Amygdala (tissue), 56 donors: ENCODE measurements at places on chromosomes 3 and 15.

DNA sequence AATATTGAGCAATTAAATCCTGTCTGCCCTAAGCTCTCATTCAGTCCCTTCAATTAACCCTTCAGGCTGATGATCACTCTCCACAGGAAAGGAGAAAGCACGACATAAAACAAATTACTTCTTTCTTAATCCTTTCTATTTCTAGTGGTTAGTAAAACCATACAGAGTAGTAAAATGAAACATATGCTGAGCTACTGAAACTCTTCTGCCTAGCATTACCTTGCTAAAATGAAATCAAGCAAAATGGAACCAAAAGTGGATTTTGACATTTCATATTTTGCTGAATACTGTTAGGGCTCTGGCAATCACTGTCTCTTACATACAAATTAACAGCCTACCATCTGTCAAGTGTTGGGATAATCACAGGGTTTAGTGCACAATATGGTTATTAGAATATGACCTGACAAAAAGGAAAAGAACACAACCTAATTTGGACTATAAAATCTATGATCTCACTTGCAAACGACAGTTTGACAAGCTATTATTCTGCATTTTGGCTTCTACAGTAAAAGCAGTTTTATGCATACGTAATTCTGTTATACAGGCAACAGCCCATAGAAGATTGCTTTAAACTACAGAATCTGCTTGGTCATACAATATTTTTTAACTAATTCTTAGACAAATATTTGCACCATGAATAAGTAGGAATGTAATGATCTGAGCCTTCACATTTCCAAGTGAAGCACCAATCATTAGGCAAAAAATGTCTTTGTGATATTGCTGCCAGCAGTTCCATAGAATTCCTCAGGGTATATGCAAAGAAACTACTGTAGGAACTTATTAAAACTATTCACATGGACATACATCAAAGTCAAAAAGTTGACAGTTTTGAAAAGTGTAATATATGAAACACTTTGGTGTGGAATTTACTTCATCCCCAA is 105.0 kb downstream of the FHIT start:
- no peak for DNase-seq

- DNase-seq: no peak
These were observed 965 bp downstream of the FLNB start for GRCh38 chr3:58009026-58009748.

- no peak for DNase-seq
These were observed 23.1 kb downstream of the C3orf52 start for GRCh38 chr3:112109322-112109721.

- DNase-seq: no peak
These were observed 186.8 kb downstream of the SLCO3A1 start for GRCh38 chr15:92040350-92040749.

GRCh38 chr3:121998030-121998580 is 23.9 kb downstream of the ILDR1 start:
- no peak for DNase-seq

GRCh38 chr15:69792823-69793222 is 304.9 kb downstream of the TLE3 start:
- DNase-seq: no peak

DNA sequence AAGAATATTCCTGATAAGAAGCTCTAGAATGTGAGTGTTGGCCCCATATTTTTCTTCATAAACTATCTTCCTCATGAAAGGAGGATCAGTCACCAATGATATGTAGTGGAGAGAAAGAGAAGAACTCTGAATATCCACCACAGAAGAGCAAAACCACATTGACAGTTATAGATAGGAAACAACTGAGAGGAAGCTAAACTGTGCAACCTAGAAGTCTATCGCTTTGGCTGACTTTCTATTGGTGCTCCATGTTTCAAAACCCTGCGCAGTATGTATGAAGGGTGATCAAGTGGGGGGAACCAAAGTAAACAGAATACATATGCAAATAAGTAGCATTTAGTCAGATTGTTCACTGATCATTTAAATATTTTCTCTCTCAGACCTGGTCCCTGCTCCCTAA is 41.0 kb upstream of the ZNF280D start:
- no peak for DNase-seq

- DNase-seq: no peak
These were observed 307.1 kb upstream of the SEMA6D start for GRCh38 chr15:47410247-47410646.

DNA sequence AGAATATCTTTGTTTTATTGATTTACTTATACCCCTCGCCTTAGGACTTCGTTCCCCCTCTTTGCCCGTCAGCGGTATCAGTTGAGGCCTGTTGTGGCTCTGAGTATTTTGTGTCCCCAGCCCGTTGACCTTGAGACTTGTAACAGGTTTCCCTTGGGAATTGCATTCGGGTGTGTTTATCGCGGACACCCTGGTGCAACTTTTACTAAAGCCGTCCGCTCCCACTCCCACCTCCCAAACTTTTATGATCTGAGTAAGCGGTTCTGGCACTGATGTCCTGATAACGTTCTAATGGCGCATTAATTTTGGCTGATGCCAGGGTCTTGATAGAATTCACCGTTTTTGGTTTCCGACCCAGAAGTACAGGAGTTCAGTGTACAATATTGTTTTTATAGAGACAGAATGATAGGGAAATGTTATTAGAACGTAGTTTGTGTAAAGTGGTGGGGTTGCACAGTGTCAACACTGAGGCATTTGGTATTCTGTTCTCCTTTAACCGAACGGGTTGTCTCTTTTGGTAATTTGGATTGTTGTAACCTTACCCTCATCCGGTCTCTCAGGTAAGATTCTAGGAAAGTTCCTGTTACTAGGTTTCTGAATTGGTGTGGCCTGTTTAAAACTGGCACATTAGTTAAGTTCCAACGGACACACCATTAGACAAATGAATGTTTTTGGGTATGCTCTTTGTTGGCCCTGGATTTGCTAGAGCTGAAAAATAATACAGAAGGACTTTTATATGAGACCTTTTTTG is 47.8 kb downstream of the OIP5 start:
- DNase-seq: no peak

DNA sequence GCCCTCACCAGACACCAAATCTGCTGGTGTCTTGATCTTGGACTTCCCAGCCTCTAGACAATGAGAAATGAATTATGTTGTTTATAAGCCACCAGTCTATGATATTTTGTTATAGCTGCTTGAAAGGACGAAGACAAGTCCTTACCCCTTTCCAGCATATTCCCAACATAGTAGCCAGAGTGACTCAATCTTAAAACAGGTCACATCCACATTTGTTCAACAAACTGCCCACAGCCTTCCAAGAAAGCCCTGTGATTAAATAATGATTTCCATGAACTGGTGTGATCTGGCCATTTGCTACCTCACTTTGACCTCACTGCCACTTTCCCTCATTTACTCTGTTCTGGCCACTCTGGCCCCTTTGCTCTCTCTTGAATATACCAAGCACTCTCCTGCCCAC is 193.7 kb upstream of the CFAP20DC start:
- DNase-seq: no peak

GRCh38 chr15:27928386-27928785 is 170.7 kb downstream of the OCA2 start:
- no peak for DNase-seq

GRCh38 chr3:10093678-10094077 is 14.4 kb downstream of the FANCD2OS start:
- no peak for DNase-seq

DNA sequence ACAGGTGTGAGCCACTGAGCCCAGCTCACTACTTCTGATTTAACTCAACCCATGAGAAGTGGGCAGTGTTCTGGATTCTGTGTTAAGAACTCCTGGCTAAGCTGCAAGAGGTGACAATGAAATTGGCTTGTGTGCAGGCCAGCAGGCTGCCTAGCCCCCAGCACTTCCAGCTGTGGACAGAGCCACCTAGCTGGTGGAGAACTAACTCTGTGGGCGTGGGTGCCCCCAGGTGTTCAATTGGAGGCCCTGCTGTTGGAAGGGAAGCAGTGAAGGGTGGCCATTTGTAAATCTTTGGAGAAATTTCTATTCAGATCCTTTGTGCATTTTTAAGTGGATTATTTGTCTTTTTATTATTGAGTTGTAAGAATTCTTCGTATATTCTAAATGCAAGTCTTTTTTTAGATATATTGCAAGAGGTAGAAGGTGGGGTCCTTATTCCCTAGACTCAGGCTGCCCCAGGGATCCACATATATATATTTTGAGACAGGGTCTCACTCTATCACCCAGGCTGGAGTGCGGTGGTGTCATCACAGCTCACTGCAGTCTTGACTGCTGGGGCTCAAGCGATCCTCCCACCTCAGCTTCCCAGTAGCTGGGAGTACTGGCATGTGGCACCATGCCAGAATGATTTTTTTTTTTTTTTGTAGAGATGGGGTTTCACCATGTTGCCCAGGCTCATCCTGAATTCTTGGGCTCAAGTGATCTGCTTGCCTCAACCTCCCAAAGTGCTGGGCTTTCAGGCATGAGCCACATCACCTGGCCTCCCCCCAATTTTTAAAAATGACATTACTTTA is 7.2 kb upstream of the SCAMP5 start:
- no peak for DNase-seq

DNA sequence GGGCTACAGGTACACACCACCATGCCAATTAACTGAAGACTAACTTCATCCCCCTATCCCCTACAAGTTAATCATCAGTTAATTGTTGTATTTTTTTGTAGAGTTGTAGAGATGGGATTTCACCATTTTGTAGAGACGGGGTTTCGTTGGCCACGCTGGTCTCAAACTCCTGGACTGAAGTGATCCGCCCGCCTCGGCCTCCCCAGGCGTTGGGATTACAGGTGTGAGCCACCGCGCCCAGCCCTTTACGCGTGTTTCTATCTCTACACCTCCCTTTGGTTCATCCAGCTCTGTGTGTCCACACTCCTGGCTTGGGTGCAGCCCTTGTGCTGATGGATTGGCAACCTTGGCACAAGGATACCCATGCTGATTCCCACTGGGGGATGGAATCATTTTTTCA is 258.8 kb downstream of the FAM43A start:
- no peak for DNase-seq

- DNase-seq: no peak
These were observed 11.6 kb upstream of the CSPG5 start for GRCh38 chr3:47590216-47590615.

- DNase-seq: no peak
These were observed 35.8 kb downstream of the HERC1 start for GRCh38 chr15:63797901-63798300.

- DNase-seq: no peak
These were observed 621 bp downstream of the RGMA start for GRCh38 chr15:93088200-93088980.

DNA sequence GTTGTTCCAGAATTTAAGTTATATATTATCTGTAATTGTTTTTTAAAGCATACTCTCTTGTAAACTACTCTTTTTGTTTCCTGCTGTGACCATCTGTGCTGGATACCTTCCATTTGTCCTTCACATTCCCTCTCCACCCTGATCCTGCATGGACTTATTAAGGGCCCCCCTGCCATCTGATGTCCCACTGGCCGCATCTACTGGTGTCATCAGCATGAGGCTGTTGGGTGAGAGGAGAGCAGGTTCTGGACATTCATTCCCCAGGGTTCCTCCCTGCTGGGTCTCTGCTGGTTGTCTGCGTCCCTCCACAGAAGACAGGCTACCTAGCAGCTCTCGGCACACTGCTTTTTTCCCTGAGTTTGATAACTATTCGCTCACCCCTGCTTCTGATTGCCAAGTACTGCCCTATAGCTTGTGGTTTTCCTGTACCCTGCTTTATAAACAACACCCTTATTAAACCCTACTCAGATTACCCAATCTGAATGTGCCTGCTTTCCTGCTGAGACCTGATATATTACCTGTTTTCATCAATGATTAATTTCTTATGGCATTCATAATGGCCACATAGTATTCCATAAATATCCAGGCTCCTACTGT is 7.7 kb downstream of the CMTM8 start:
- DNase-seq: no peak

DNA sequence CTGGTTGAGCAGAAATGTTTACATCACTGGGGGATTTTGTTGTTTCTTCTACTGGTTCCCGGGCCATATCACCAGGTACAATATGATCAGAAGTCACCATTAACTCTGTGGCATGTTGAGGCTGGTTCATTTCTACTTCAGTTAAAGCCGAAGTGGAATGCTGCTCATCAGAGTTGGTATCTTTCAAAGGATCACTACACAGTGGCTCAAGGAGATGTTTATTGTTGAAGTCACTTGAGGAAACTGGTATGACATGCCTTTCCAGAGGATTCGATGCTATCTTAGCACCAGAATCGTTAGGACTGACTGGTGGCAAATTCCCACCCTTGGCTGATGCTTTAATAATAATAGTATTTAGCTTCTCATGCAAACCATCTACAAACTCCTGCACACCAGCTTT is 49.9 kb downstream of the TASOR start:
- DNase-seq: no peak

- DNase-seq: no peak
These were observed 30.8 kb downstream of the P2RY1 start for GRCh38 chr3:152865668-152866245.

GRCh38 chr3:137110392-137110996 is 152.7 kb downstream of the IL20RB start:
- DNase-seq: no peak

GRCh38 chr3:49807431-49808114 is 4.5 kb downstream of the INKA1 start:
- DNase-seq: no peak

- DNase-seq: no peak
These were observed 22.0 kb downstream of the SLC7A14 start for GRCh38 chr3:170563712-170564423.

DNA sequence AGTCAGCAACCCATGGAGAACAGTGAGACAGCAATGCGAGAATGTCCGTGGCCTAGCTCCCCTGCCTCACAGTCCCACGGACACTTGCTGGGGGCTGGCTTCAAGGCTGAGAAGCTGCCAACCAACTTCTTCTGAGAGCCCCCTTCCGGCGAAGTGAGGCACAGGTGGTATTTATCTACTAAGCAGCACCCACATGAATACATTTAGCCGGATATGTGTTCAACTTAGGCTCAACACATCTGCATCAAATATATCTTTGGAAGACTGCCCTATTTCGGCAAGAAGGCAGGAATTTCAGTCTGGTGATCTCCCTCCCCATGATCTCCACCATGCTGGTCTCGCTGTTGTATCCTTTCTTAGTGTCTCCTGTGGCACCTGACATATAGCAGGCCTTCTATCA is 340.9 kb upstream of the NR2E3 start:
- DNase-seq: no peak

- DNase-seq: no peak
These were observed 164.6 kb upstream of the ICE2 start for GRCh38 chr15:60643555-60643954.

DNA sequence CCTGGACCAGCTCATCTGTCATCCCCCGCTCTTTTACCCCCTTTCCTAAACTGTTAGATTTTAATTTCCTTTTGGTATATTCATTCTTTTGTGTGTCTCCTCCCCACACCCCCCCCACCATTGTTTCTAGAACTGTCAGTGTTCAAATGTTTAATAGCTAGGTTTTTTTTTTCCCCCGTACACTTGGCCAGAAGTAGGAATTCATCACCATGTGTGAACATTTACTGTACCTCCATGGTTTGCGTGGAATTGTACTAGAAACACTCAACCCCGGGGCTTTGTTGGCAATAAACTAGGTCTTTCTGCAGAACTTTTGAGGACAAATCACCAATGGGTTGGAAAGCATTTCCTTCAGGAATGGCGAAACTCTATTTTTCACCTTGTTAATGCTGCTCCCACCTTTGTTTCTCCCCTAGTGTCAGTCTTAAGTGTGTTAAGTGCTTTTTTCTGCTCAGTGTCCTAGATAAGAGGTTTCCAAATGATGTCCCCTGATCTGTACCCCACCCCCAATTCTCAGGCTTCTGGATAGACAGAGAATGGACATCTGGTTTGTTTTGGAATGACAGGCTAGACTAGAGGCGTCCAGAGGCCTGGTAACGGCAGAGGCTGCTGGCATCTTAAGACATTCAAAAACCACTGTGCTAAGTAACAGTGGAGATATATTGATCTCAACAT is 76.8 kb downstream of the SMAD3 start:
- no peak for DNase-seq

GRCh38 chr3:32852146-32852545 is 34.3 kb downstream of the TRIM71 start:
- no peak for DNase-seq
